CD4-positive, alpha-beta T cell (primary cell): ENCODE measurements at places on chromosomes 12 and 14. TPM values are rescaled to one million over a fixed set of nuclear protein-coding genes. Genes with fewer than 3 reads are reported as not detected.

HOXC9 gene
- total RNA-seq, result not detected

PIWIL1 gene
- not detected for total RNA-seq

- no peak for DNase-seq
Observed at GRCh38 chr12:85580562-85581168, 255.5 kb downstream of the RASSF9 start.

GRCh38 chr12:131511391-131511802 lies 199.5 kb upstream of the SFSWAP start:
- peak; percentile 10 for DNase-seq
